Tracheal epithelial cell (primary cell): ENCODE measurements at places on chromosomes 7 and 10. TPM values are rescaled to one million over a fixed set of nuclear protein-coding genes. Genes with fewer than 3 reads are reported as not detected.

The PLAC9 gene
- not detected in 2 replicates for total RNA-seq

The ADAM8 gene
- total RNA-seq = 17.5 and 147 TPM in 2 replicates

The TRIL gene
- total RNA-seq = not detected in 2 replicates

The TRIM50 gene
- not detected in 2 replicates for total RNA-seq

The TMEM176B gene
- not detected in 2 replicates for total RNA-seq

The SEMA4G gene
- 0.21 and 0.96 TPM in 2 replicates for total RNA-seq

The MMP21 gene
- not detected in 2 replicates for total RNA-seq

The ZNF485 gene
- 5.8 and 6.8 TPM in 2 replicates for total RNA-seq

The MUC12 gene
- total RNA-seq = not detected in 2 replicates

The SHTN1 gene
- 2.3 and 4.3 TPM in 2 replicates for total RNA-seq

The CPN1 gene
- not detected in 2 replicates for total RNA-seq

The SORCS1 gene
- total RNA-seq = not detected in 2 replicates

The CTAGE8 gene
- total RNA-seq = 1.9 and 2.8 TPM in 2 replicates

The PDE6C gene
- not detected in 2 replicates for total RNA-seq

The DPYSL4 gene
- total RNA-seq = 0.21 and 1.2 TPM in 2 replicates
